ENCODE measurements at places on chromosomes 1 and 21.
A peak's percentile ranks its signal among the peaks of the same experiment; 100 is the strongest.

DNA sequence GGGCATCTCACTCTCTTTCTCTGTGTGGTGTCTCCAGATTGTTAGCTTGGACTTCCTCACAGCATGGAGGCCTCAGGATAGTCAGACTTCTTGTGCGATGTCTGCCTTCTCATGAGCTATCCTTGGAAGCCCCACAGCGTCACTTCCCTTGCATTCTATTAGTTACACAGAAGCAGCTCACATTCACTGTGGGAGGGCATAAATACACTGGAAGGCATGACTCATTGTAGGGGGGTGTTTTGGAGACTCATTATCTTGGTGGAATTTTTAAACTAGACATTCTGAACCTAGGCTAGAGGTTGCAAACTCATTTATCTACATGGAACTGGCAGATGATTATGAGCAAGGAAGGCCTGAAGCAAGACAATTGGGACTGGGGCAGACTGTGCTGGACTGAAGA is 21.4 kb upstream of the FASLG start:
- DNase-seq: peak; percentile 58

DNA sequence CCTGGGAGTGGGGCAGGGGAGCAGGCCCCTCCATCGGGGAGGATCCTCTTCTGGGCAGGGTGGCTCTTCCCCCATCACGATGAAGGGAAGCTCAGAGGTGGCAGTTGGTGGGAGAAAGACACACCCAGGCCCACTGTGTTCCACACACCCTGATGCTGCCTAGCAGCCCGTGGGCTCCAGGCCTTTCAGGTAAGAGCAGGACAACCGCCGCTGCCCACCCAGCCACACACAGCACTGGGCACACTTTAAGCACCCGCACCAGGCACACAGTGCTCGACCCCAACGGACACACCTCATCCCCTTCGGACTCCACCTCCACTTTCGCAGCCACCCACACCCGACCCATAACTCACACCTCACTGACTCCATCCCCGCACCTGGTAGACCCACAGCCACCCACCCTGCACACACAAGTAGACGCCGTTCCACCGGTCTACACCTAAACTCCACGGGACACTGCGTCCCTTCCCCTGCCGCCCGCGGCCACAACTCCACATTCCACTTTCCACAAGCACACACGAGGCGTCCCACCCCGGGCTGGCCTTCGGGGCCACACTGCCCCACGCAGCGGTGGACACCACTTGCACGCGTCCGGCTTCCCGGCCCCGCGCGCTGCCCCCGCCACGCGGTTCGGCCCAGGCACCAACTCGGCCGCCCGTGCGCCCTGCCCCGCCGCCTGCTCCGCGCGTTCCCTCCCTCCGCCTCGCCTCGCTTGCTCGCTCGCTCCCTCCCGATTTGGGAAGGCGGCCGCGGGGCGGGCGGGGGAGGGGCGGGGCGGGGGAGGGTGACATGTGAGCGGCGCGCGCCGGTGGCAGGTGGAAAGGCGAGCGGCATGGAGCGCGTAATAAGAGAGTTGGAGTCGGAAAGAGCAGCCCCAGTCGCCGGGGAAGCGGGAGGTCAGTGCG is at the start of gene KCNQ4:
KCNQ4 (plus strand) TSS at position 787 of the 905 bp plus-strand sequence. CDS start 307 bp downstream, outside the sequence.
- no peak for DNase-seq

GRCh38 chr1:94104776-94105580 is 16.0 kb downstream of the ABCA4 start:
- DNase-seq: no peak

DNA sequence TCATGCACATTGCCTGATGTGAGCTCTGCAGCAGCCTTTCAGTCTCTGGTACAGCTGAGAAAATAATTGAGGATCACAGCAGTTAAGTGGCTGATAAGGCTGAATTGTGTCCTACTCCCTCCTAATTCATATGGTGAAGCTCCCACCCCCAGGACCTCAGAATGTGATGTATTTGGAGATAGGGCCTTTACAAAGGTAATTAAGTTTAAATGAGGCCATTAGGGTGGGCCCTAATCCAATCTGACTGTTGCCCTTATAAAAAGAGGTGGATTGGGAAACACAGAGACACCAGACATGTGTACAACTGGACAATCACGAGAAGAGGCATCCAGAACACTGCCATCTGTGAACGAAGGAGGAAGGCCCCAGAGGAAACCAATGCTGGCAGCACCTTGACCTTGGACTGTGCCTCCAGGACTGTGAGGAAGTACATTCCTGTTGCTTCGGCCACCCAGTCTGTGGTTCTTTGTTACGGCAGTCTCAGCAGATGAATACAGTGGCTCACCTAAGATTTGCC is 148.1 kb downstream of the TRABD2B start:
- DNase-seq: no peak

DNA sequence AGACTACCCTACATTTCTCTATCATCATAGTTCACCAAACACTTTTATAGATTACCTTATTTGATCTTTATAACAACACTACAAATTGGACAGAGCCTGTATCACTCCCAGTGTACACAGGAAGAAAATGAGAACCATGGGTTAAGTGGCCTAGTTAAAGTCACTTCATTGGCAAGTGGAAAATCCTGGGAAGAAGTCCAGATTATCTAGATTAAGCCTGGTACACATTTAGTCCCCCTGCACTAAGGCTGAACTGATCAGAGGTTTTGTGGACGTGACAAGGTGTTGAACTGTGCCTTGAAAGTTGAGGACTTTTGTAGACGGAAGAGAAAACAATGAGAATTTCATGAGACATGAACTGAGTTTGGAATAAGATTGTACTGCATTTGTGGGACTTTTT is 7.5 kb upstream of the USH2A start:
- DNase-seq: no peak

GRCh38 chr1:85576266-85576641 is 4.3 kb upstream of the CCN1 start:
- no peak for DNase-seq

GRCh38 chr1:117079737-117080136 is 19.6 kb downstream of the TTF2 start:
- no peak for DNase-seq

DNA sequence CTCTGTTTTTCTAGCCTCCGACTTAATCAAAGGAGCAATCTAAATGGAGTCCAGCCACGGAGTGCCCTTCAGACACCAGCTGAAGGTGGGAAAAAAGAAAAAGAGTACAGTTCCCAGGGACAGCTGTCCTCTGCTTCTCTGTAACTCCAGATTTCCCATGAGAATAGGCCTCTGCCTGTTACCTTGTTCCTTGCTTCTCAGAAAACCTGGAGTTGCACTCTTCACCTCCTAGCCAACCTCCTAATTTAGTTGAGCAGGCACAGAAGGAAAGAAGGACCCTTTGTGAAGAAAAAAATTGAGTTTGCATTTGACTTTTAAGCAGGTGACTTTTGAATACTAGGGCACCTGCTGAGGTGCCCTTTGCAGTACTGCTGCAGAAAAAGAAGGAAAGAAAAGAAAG is 8.3 kb downstream of the BARHL2 start:
- DNase-seq: no peak

- no peak for DNase-seq
These were observed 48.5 kb downstream of the CDC7 start for GRCh38 chr1:91549041-91549735.

DNA sequence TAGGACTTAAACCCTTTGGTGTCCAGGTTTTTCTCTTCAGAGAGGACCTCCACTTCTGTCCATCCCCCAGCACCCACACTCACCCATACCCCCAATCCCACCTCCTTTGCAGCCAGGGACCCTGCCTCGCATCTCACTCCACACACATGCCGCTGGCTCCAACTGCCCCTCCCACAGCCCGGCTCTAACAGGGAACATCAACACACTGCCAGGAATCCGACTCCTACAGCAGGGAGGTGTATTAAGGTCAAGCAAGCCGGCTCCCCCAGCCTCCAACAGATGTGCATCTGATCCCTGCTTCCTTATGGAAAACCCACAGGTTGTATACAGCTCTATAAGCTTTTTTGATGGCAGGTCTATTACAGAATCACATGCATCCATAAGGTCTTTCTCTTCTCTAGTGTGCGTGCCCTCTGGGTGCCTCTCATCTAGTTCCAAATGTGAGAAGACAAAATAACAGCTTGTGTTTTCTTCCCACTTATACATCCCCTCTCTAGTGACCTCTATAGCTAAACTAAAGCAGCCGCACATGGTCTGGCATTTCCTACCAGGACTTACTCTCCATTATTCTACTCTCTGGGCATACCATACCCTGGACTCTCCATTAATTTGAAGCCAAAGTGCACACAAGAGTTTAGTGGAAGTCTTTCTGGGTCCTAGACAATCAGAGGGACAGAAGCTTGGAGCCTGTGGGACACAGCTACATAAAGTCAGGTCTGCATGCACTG is 16.3 kb downstream of the PIK3C2B start:
- DNase-seq: no peak

- DNase-seq: no peak
These were observed 107.0 kb downstream of the GALNT2 start for GRCh38 chr1:230174041-230174440.

GRCh38 chr1:111751906-111752575 is 3.7 kb upstream of the DDX20 start:
- DNase-seq: no peak

DNA sequence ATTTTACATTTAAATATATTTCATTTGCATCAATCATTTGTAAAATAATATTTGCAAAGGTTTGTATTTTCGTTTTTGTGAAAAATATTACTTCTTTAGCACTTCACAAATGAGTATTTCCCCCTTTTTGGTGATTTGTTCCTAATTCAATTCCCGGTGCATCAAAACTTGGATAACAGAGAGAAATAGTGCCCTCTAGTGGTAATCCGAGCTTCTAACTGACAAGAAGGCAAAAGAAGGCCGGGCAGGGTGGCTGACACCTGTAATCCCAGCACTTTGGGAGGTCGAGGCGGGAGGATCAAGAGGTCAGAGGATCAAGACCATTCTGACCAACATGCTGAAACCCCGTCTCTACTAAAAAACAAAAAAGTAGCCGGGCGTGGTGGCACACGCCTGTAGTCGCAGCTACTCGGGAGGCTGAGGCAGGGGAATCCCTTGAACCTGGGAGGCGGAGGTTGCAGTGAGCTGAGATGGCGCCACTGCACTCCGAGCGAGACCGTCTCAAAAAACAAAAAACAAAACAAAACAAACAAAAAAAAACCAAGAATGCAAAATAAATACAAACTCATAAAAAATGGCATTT is 137.7 kb downstream of the COL11A1 start:
- peak; percentile 48 for DNase-seq

GRCh38 chr1:77624102-77624501 is 58.4 kb downstream of the ZZZ3 start:
- no peak for DNase-seq

GRCh38 chr1:150552128-150552910 is 3.1 kb downstream of the ADAMTSL4 start:
- DNase-seq: peak; percentile 89

DNA sequence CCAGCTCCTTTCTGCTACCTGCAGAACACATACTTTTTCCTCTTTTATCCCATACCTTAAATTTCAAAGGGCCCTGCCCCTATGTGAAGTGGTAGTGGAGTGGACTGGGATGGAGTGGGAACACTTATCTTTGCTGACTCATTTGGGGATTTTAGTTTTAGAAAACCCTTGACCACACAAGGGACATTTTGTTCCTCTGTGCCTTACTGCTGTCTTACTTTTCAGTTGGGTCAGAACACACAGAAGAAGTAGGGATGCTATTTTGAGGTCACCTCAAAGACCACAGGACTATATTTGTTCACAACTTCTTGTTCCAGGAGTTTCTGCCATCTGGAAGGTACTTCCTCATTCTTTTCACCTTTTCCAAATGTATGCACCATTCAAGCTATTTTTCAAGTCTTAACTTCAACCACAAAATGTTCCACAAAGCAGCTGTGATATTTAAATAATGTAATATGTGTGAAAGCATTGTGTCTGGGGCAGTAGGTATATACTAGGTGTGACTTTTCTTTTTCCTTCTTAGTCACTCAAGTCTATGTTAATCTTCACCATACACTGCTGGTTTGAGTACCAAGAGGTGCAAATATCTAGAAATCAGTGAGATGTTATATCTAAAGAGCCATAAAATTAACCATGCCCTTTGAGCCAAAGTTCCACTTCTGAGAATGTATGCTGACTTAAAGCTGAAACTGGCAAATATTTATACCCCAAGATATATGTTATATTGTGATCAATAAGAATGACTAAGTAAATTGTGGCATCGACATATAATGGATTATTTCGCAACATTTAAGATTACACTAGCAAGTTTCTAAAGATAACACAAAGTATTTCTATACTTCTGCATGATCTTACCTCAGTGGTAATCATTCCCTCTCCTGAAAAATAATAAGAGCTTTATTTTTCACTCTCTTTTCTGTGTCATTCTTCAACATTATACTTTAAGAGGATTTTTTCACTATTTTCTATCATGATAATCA is 308.5 kb downstream of the MRPL39 start:
- no peak for DNase-seq

- DNase-seq: no peak
These were observed 5.7 kb downstream of the CATSPERE start for GRCh38 chr1:244466724-244467123.

- no peak for DNase-seq
These were observed 104.6 kb upstream of the TTC34 start for GRCh38 chr1:2906085-2906484.

DNA sequence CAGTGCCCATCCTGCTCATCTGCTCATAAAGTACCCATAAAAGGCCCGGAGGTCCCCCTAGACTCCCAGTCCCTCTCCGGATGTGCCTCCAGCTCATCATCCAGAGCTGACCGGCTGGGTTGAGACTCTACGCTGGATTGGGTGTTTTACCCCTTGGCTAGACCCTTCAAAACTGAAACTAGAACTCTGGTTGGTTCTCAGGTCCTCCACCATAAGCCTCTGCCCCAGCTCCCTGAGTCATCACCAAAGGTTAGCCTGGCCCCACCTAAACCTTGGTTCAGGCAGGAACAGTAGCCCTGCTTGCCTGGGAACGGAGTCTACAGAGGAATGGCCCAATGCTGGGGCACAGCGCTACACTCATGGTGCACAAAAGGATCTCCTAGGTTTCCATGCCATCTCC is 75.1 kb downstream of the TLR5 start:
- DNase-seq: no peak

- DNase-seq: no peak
These were observed 6.9 kb upstream of the SRP9 start for GRCh38 chr1:225770561-225771248.

- DNase-seq: no peak
These were observed 176.3 kb upstream of the SGIP1 start for GRCh38 chr1:66357478-66358197.

DNA sequence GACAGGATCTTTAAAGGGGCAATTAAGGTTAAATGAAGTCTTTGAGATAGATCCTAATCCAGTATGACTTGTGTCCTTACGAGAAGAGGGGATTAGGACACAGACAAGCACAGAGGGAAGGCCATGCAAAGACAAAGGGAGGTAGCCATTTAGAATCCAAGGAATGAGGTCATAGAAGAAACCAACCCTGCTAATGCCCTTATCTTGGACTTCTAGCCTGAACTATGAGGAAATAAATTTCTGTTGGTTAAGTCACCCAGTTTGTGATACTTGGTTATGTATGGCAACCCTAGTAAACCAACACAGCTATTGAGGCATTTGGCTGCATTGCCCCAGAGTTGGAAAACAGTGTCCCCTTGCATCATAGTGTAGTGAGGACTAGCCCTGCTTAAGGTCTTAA is 121.3 kb downstream of the MAST2 start:
- no peak for DNase-seq

GRCh38 chr1:226643611-226644540 is 95.2 kb downstream of the ITPKB start:
- DNase-seq: no peak
